ENCODE measurements at places on chromosomes 1 and 21.

DNA sequence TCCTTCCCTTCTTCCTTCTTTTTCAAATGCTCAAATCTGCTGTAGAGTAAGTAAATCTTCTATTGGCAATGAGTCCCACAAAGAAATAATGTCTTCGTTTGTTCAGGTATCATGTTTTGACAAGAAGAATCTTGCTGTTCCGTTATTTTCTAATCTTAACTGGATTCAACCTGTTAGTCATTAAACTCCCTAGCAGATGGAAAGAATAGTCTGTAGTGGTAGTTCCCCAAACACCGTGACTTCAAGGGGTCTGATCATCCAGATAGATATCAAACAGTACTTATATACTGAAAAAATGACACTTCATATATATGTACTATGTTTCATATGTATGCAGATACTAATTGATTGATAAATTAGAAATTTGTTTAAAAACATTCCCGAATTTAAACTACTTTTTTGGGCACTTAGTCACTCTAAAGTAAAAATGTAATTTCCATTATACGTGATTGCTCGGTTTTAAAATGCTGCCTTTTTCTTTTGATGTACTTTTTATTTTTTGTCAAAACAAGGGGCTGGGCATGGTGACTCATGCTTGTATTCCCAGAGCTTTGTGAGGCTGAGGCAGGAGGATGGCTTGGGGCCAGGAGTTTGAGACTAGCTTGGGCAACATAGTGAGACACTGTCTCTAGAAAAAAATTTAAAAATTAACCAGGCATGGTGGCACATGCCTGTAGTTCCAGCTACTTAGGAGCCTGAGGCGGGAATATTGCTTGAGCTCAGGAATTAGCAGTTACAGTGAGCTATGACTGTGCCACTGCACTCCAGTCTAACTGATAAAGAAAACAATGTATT is 335.7 kb upstream of the SNX7 start:
- no peak for DNase-seq

- DNase-seq: no peak
These were observed 17.2 kb upstream of the FABP3 start for GRCh38 chr1:31390071-31390470.

GRCh38 chr1:172324086-172324485 is 96.4 kb upstream of the C1orf105 start:
- DNase-seq: no peak

DNA sequence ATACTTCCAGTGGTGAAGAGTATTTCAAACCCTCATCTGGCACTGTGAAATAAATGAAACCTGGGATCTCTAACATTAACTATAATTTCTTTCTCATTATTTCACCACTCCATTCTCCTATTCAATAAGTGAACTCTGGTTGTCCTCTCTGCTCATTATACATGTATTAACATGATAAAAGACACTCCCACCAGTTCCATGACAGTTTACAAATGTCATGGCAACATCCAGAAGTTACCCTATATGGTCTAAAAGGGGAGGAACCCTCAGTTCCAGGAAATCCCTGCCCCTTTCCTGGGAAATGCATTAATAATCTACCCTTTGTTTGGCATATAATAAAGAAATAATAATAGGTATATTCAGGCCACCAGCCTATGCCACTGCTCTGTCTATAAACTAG is 62.7 kb upstream of the BRINP3 start:
- DNase-seq: no peak

- no peak for DNase-seq
These were observed 28.0 kb upstream of the ATP1A1 start for GRCh38 chr1:116345011-116345410.

- no peak for DNase-seq
These were observed 107.2 kb downstream of the FAF1 start for GRCh38 chr1:50852889-50853288.

Data from vagina (tissue), 2 donors.